ENCODE measurements at places on chromosomes 7 and 10.

- DNase-seq: no peak
These were observed 150.6 kb upstream of the NRG3 start for GRCh38 chr10:81724431-81724830.

- no peak for DNase-seq
These were observed 14.0 kb downstream of the FAM241B start for GRCh38 chr10:69643779-69644657.

DNA sequence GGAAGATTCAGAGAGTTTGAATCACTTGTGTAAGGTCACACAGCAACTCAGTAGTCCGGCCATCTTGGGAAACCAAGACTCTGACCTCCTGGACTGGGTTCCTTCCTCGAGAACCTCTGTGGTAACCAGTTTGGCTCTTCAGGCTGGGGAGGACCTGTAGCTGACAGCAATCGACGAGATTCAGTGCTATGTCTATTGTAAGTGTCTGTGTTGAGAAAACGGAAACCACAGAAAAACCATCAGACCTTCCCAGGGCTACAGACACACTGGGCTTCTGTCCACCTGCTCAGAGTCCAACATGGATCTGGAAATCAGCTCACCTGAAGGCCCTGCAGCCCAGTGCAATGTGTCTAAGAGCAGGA lies 403.7 kb downstream of the RPS24 start:
- DNase-seq: no peak

- no peak for DNase-seq
These were observed 84.7 kb downstream of the ADCY1 start for GRCh38 chr7:45658716-45659495.

DNA sequence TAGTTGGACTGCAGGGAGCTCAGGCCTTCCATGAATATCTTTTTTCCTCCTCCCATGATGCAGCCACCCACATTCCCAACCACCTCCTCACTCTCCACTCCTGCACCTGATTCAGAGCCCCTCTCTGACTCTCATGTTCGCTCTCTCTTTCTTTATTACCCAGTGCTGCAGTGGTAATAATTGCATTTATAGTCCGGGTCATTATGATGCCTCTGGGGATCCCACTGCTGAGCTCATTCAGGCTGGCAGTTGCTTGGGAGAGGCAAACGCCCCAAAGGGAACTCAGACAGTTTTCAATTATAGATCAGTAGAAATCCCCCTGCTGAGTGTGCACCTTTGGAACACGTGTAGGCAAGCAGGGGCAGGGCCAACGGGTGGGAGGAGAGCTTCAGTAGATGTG lies 953.0 kb downstream of the GRID1 start:
- no peak for DNase-seq

DNA sequence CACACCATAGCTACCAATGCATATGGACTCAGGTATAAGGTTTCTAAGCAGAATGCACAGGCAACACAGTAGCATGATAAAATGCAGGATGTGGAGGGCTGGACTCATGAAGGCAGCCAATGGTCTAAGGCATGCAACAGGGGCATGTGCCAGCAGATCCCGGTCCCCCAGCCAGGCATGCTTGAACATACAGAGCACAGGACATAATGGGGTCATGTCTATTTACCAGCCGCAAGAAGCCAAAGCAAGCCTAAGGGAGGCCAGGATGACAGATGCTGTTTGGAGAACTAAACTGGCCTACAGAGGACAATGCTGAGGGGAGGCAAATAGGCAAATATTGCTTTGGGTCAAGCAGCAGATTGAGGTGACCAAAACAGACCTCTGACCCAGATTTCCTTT lies 60.0 kb upstream of the PDLIM1 start:
- no peak for DNase-seq

- DNase-seq: no peak
These were observed 113.1 kb upstream of the RNF32 start for GRCh38 chr7:156527458-156527890.
